Cerebellar nuclear complex (tissue), 1 donor: ENCODE measurements at places on chromosomes 7 and 10.

GRCh38 chr7:112173568-112173905 is 32.7 kb downstream of the DOCK4 start:
- peak; percentile 54 for DNase-seq

DNA sequence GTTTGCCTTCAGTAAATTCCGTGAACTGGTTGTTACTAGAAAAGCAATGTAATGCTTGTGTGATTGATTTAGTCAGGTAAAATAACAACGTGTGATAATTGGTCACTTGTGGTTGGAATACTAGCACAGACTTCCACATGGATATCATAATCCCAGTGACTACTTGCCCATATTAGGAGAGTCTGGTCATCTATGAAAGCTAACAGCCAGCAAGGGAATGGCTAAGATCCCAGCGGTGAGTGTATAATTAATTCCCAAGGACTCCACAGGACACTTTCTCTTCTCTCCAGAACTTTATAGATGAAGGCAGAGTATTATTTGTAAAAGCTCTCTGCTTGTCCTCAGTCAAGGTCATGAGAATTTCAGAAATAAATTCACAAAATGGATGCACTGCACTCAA is 662.6 kb upstream of the TEX47 start:
- no peak for DNase-seq

DNA sequence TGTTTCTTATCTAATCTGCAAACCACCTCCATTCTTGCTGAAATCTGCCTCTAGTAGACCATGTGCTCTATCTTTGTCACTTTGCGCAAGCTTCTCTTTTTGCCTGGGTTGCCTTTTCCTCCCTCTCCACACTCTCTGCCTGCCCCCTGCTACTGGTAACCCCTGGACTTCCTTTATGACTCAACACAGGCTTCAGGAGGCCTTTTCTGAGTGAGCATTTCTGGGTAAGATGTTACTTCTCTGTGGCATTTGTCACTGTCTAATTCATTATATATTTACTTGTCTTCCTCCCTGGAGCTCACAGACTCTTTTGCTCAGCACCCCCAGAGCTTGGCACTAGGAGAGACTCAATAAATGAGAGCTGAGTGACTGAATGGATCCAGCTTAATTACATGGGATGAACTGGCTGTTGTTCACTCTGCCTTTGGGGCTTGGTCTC is 8.4 kb downstream of the GOLGA7B start:
- DNase-seq, result no peak

GRCh38 chr7:31095286-31096197 is 43.4 kb downstream of the ADCYAP1R1 start:
- DNase-seq, result no peak

DNA sequence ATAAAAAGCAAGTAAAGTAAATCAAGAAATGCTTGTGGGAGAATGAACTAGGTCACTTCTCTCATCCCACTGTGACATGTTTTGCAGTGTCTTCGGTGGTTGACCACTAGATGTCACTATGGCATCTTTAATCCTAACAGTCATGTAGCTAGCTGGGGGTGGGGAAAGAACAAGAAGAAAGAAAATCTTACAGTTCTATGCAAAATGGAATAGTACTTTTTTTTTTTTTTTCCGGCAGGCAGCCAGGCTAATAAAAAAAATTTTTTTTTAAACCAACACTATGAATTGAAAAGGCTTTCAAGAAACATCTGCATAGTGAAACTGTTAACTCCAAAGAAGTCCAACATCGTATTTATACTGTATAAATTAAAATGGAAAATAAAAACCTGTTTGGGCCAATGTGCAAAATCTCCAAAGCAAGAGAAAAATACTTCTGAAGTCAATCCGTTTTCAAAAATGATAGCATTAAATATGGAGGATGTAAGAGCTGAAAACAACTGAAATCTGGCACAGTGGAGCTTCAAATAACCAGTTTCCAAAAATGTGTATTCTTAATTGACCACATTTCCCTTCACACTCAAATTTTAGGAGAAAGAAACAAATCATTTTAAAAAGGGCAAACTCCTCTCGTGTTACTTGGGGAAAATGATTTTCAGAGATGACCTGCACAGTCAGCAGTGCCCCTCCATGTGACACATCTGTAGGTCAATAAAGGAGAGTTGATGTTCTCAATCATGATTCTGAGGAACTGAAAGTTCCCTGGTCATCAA is 38.5 kb downstream of the CDK1 start:
- peak; percentile 8 for DNase-seq
